Stimulated activated CD8-positive, alpha-beta memory T cell treated with anti-CD3 and anti-CD28 coated beads, Interleukin-7, amount 100 ng/mL, for 4 hours (primary cell): ENCODE measurements at places on chromosomes 12 and 14.

DNA sequence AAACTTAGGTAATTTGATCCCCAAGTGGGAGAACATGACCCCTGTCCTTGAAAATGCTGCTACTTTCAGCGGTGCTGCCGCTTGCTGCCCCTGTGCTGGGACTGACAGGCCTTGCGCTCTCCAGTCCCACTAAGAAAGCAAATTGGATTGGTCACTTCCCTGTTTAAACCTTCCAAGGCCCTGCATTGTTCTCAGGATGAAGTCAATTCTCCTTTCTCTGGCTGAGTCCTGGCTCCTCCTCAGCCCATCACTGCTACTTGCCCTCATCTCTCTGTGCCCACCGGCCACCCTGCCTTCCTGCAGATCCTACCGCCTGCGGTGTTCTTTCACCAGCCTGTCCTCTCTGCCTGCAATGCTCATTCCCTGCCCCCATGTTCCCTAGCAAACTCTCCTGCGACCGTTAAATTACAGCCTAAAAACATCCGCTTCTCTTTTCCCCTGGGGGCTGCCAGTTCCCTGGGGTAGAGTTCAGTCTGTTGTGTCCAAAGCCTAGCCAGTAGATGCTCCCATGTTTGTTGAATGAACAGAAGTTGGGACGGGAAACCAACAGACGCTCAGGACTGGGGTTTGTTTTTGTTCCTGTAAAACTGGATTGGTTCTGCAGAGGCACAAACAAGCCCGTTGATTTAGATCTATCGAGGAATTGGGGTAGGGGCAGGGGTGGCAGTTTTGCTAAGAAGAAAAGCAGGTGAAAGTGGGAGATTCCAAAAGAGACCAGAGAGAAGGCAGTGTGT lies 127.3 kb upstream of the HIF1A start:
- no peak for DNase-seq

- DNase-seq = no peak
Measured at GRCh38 chr14:74981833-74982232, 20.9 kb upstream of the EIF2B2 start.

DNA sequence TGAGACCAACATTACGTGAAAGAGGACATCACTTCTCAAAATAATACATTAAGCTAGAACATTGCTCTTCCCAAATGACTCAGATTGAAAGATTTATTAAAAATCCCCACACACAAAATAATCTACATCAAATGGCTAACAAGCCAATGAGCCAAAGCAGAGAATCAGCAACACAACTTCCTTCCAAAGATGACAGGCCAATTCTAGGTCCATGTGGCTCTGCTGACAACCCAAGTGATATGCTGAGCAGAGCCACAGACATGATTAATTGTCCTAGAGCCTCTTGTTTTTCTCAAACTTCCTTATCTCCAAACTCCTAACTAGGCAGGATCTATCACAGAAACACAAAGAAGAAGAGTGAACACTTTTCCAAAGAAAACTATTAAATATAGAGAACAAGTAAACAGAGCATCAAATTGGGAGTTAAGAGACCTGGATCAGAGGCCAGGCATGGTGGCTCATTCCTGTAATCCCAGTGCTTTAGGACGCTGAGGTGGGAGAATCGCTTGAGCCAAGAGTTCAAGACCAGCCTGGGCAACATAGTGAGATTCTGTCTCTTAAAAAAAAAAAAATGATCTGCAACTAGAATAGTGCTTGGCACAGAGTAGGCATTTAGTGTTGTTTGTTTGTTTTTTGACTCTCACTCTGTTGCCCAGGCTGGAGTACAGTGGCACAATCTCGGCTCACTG lies 38.5 kb downstream of the SENP1 start:
- no peak for DNase-seq

GRCh38 chr12:21843795-21844194 lies 69.3 kb upstream of the KCNJ8 start:
- no peak for DNase-seq

GRCh38 chr12:4918950-4919660 lies 9.4 kb downstream of the KCNA1 start:
- no peak for DNase-seq
